Stimulated activated CD4-positive, alpha-beta T cell treated with anti-CD3 and anti-CD28 coated beads, Interleukin-12 subunit alpha, Interleukin-12 subunit beta, amount 100 ng/mL, for 24 hours (primary cell): ENCODE measurements at places on chromosomes 12 and 14.

DNA sequence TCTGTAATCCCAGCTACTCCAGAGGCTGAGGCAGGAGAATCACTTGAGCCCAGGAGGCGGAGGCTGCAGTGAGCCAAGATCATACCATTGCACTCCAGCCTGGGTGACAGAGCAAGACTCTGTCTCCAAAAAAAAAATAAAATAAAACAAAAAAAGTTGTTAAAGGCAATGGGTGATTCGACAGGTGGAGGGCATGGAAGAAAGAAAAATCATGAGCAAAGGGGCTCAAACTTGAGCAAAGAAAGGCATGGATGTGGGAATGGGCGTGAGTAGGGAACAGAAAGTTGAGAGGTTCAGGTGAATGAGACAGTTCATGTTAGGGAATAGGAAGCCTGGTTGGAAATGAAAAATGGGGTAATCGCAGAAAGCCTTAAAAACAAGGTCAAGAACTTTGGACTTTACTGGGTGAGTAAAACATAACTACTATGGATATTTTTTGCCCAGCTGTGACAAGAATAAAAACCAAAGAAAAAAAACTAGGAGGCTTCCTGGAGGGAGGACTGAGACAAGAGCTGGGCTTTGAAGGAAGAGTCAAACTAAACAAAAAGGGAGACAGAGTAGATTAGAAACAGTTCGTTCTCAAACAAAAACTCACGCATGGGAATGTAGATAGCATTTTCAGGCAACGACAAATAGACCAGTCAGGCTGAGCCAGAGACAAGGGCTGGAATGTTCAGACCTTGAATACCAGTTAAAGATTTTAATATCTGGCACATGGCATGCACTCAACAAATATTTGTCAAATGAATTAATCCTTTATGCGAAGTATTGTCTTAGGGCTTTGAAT lies 18.8 kb downstream of the PYM1 start:
- no peak for DNase-seq

- DNase-seq, result no peak
Observed at GRCh38 chr12:104407922-104408321, 48.8 kb upstream of the CHST11 start.

DNA sequence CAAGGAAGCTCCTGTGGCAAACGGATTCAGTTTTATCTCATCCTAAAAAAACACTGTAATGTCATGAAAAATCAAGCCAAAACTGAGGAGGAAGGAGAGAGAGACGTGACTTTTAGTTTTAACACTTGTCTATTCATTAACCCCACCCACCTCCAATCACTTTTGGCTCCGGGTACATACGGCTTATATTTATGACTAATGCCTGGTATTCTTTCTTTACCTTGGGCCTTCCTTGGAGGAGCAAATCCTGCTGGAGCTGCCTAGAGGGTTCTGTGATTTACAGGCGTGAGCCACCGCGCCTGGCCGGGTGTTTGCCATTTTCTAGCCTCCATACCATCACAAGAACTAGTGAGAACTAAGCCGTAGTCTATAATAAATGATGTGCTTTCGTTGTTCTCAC lies 60.8 kb upstream of the RTRAF start:
- no peak for DNase-seq

- no peak for DNase-seq
Observed at GRCh38 chr14:70789361-70789760, 20.0 kb downstream of the MAP3K9 start.

DNA sequence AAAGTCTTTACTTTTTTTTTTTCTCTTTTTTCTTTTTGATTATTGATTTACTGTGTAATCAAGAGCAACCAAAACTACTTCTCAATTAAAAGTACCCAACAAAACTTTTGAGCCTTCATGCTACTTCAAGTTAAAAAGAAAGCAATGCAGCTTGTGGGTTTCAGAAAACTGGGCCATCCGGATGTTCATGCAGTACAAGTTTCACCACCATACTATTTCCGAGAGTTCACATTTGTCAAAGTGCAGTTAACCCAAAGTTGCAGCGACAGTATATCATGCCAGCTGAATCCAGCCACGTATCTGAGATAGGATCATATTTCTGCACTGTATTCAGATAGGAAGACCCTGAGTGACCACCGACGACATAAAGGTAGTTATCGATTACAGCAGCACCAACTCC lies 33.0 kb downstream of the KLHL28 start:
- DNase-seq, result no peak

DNA sequence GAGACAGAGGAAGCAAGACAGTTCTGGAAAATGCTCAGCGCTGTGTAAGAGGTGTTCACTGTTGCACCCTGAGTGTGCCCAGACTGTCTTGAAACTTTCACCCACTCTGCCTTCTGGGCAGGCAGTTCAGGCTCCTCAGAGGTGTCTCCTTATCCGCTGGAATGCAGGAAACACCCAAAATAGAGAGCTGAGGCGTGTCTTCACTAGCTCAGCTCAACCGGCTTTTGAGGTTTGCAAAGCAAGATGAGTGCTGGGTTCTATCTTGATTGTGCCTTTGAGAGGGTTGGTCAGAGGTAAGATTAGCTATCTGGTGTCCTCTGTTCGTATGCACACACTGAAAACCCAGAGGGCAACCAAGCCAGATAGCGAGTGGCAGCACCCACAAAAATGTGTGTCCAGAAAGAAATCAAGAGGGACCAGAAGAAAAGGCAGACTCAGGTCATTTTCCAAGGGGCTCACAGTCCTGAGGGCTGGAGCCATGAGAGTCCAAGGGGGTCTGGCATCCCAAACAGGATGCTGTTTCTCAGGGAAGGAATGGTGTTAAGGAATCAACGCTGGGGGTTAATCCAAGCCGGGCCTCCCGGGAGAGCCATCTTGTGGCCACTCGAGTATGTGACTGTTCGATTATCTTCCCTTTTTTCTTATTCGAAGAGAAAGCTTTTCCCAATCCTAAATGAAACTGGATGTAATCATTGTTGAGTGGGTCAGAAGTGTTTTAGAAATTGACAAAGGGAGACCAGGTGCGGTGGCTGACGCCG lies 47.1 kb downstream of the TBX3 start:
- no peak for DNase-seq

GRCh38 chr12:121697093-121697698 lies 15.4 kb upstream of the TMEM120B start:
- no peak for DNase-seq

GRCh38 chr12:56987011-56987410 lies 19.3 kb downstream of the ZBTB39 start:
- no peak for DNase-seq

- DNase-seq, result peak; percentile 43
Observed at GRCh38 chr12:40107803-40108620, 2.1 kb upstream of the SLC2A13 start.

DNA sequence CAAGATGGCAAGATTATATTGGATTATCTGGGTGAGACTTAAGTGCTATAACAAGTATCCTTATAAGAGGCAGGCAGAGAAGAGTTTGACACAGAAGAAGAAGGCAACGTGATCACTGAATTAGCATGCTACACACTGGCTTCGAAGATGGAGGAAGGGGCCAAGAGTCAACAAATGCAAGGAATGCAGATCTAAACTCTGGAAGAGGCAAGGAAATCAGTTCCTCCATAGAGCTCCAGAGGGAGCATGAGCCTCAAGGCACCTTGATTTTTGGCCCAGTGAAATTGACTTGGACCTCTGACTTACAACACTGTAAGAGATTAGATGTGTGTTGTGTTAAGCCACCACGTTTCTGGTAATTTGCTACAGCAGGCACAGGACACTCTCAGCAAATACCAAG lies 536.4 kb upstream of the SEL1L start:
- DNase-seq, result no peak

GRCh38 chr12:63845726-63846125 lies 1.2 kb downstream of the SRGAP1 start:
- no peak for DNase-seq

DNA sequence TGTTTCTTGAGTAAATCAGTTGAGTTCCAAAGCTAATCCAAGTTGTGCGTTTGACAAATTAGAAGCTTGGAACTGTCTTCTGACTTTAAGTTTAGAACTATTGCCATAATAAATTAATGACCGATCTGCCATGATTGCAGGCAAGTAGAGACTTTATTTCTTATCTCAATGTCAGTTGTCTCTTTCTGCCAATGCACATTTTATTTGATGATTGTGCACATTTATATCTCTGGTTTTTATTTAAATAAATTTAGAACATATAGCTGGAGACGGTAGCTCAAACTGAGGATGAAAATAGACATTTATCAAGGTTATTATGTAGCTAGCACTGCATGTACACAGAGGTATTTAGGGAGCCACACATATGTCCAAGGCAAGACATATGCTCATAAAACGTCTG lies 34.1 kb downstream of the SLCO1B1 start:
- no peak for DNase-seq
